Fibroblast of the aortic adventitia (primary cell): ENCODE measurements at places on chromosomes 11 and 22. TPM values are rescaled to one million over a fixed set of nuclear protein-coding genes. Genes with fewer than 3 reads are reported as not detected.

GRCh38 chr11:1435820-1436467, 46.2 kb downstream of the BRSK2 start:
- DNase-seq: no peak

DNA sequence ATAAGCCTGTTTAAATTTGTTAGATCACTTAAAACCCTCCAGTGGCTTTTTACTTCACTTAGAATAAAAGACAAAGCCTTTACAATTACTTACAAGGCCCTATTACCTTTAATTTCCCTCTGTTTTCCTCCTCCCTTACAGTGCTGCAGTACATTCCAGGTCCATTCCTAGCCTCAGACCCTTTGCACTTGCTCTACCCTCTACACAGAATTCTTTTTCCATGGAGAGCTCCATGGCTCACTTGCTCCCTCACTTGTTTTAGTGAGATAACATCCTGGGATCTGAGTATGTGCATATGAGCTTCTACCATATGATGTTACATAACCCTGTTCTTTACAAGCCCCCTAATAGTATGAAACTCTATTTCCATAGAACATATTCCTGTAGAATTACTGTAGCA, 24.4 kb downstream of the ZNF214 start:
- DNase-seq: no peak

The OR51B2 gene
- total RNA-seq: not detected in 2 replicates

- DNase-seq: peak; percentile 75
Measured at GRCh38 chr22:36197065-36197440, 4.6 kb downstream of the APOL4 start.

DNA sequence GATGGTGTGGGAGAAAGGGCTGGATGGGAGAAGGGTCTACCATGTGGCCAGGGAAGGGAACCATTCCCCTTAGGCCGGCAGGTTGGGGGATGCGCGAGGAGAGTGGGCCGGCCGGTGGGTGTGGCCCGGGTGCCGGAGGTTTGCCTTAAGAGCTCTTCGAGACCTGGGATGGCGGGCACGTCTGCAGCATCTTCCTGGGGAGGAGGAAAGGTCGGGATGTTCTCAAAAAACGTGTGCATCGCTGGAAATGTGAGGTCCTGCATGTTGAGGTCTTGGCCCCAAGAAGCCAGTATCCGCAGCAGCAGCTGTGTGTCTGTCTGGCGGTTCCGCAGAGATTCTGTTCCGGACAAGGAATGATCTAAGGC, 1.4 kb downstream of the NAV2 start:
- DNase-seq: no peak

The BDNF gene
- total RNA-seq: 2.0 and 8.1 TPM in 2 replicates

GRCh38 chr11:77084581-77085191, 17.9 kb downstream of the CAPN5 start:
- no peak for DNase-seq

DNA sequence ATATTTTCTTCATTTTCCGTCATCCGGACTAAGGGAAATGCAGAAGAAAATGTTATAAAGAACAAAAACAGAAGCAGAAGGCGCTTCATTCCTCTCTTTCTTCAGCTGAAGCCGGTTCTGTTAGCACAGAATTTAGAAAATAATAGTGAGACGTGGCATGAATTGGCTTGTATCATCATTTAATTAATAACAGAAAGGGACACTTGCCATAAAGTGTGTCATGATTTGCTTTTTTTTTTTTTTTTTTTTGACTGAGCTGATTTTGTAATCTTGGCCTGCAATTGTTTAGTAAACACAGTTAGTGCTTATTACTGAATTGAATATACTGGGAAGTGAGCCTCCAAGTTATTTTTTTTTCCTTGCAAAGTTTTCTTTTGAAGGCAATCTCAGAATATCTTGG, at the start of gene MMP27:
Gene MMP27, minus strand, starts transcription at position 144 of the 400 bp plus-strand sequence. Its CDS starts 55 bp downstream, at position 89.
- DNase-seq: no peak

DNA sequence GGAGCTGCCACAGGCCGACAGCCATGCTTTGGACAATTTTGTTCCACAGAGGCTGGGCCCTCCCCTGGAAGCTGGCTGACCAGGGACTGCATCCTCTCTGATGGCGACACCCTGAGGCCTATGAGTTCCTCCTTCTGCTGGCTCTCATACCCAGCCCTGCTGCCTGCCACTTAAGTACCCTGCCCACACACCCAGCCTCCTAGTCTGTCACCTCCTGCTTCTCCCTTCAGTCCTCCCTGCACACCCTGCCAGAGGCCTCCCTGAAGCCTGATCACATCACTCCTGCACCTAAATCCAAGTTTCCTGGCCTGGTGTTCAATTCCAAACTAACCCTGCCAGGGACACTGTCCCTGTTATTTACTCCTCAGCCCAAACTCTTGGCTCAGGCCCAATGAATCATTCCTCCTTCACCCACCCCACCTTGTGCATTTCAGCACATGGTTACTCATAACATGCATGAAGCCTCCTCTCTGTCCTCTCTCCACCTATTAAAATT, 136.7 kb upstream of the NECTIN1 start:
- DNase-seq: no peak

GRCh38 chr22:44711690-44712555, 9.9 kb downstream of the PRR5 start:
- no peak for DNase-seq

DNA sequence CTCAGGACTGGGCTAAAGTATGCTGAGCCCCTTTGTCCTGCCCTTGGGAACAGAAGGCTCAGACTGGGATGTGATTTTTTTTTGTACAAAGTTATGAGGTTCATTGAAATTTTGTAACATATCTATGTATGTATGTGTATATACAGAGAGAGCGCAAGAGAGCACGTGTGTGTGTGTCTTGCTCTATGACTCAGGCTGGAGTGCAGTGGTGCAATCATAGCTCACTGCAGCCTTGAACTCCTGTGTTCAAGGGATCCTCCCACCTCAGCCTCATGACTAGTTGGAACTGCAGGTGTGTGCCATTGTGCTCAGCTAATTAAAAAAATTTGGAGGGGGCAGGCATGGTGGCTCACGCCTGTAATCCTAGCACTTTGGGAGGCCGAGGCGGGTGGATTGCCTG, 5.7 kb downstream of the TMEM25 start:
- no peak for DNase-seq

DNA sequence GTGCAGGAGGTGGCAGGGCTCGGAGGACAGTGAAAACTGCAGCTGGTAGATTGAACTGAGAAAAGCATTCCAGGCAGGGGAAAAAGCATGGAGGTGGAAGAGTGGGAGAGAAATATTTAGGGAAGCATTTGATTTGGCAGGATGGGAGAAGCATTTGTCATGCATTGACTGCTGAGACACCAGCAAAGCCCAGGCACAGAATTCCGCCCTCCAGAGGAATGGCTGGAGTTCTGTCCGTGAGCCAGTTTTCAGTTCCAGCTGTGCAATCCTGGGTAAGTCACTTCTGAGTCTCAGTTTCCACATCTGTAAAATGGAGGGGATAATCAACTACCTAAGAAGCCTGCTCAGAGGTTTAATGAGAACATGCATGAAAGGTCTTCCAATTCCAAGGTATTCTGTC, 4.3 kb upstream of the TSKU start:
- DNase-seq: no peak

DNA sequence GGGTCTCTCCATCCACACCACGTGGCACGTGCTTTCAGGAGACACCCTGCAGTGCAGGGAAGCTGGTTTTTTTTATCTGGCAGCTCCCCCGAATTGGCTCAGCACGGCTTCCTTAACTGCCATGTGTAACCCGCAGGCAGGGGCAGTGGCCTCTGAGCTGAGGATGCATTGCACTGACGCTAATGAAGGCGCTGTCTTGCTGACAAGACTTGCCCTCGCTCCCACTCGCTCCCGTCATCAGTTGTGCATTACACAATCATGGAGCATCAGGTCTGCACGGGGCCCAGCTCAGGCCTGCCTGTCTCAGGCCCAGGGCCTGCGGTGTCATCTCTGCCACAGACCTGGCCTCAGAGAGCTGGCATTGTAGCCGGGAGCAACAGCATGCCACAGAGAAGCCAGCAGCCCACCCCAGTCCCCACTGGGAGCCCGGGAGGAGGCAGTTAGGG, 95.9 kb downstream of the ARHGAP8 start:
- DNase-seq: no peak

The TIGD3 gene
- total RNA-seq: 0.27 TPM in 1 of 2 replicates, not detected in the other

The LRRC74B gene
- not detected in 2 replicates for total RNA-seq

GRCh38 chr22:43152357-43153071, 1.2 kb downstream of the TSPO start:
- peak; percentile 56 for DNase-seq
